Psoas muscle (tissue), 8 donors: ENCODE measurements at places on chromosomes 3 and 15. TPM values are rescaled to one million over a fixed set of nuclear protein-coding genes. Genes with fewer than 3 reads are reported as not detected.

GRCh38 chr3:95356764-95357501, 1294.1 kb downstream of the NSUN3 start:
- H3K27ac ChIP-seq = no peak overlapping the region
- no peak overlapping the region for H3K4me3 ChIP-seq
- no peak for DNase-seq
- H3K27me3 ChIP-seq = no peaks in the 10 kb centered on the region
- no peaks in the 10 kb centered on the region for H3K36me3 ChIP-seq

- no peaks in the 10 kb centered on the region for H3K36me3 ChIP-seq
- no peaks in the 10 kb centered on the region for H3K4me1 ChIP-seq
- H3K4me3 ChIP-seq = no peak overlapping the region
- H3K27me3 ChIP-seq = no peaks in the 10 kb centered on the region
- H3K27ac ChIP-seq = no peak overlapping the region
Observed at GRCh38 chr3:6806991-6807390, 53.9 kb upstream of the GRM7 start.

GRCh38 chr3:106210923-106211322, 342.1 kb upstream of the CBLB start:
- DNase-seq = no peak
- H3K27ac ChIP-seq = no peak overlapping the region
- H3K27me3 ChIP-seq = no peaks in the 10 kb centered on the region

- no peak overlapping the region for H3K4me3 ChIP-seq
- no peak overlapping the region for H3K27ac ChIP-seq
- H3K4me1 ChIP-seq = no peaks in the 10 kb centered on the region
- H3K27me3 ChIP-seq = no peaks in the 10 kb centered on the region
Observed at GRCh38 chr3:80055306-80055705, 287.5 kb upstream of the ROBO1 start.

DNA sequence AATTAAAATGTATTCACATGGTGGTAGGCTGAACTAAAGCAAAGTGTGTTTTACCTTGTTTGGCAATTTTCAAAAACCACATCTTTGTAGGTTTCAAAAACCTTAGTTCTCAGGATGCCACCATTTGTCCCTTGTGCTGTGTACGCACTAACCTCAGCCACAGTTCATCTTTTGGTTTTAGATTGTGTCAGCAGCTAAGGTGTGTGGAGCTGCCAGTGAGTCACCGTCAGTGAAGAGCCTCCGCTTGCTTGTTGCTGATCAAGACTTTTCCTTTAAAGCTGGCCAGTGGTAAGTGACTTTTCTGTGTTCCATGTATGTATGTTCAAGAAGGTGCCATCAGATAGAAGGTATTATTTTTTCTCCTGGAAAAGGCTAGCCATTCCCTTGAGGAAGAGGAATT, 21.1 kb downstream of the OXNAD1 start:
- H3K27me3 ChIP-seq = no peaks in the 10 kb centered on the region
- H3K4me1 ChIP-seq = peaks cover 39% of the 10 kb centered on the region
- peaks cover 5% of the 10 kb centered on the region for H3K36me3 ChIP-seq
- H3K4me3 ChIP-seq = no peak overlapping the region

- no peak overlapping the region for H3K27ac ChIP-seq
- no peaks in the 10 kb centered on the region for H3K36me3 ChIP-seq
- peaks cover 30% of the 10 kb centered on the region for H3K27me3 ChIP-seq
- no peak overlapping the region for H3K4me3 ChIP-seq
- peaks cover 15% of the 10 kb centered on the region for H3K4me1 ChIP-seq
Observed at GRCh38 chr15:36878684-36879262, 221.6 kb downstream of the MEIS2 start.

The GOLGA6L4 gene
- 1.2 TPM for total RNA-seq

The SERINC4 gene
- 0.23 TPM for total RNA-seq

The ST8SIA2 gene
- total RNA-seq = 0.12 TPM

The CADPS gene
- 0.07 TPM for total RNA-seq

The CLRN1 gene
- total RNA-seq = not detected

The ARHGAP31 gene
- total RNA-seq = 13.2 TPM
